ENCODE measurements at places on chromosomes 12 and 14.

DNA sequence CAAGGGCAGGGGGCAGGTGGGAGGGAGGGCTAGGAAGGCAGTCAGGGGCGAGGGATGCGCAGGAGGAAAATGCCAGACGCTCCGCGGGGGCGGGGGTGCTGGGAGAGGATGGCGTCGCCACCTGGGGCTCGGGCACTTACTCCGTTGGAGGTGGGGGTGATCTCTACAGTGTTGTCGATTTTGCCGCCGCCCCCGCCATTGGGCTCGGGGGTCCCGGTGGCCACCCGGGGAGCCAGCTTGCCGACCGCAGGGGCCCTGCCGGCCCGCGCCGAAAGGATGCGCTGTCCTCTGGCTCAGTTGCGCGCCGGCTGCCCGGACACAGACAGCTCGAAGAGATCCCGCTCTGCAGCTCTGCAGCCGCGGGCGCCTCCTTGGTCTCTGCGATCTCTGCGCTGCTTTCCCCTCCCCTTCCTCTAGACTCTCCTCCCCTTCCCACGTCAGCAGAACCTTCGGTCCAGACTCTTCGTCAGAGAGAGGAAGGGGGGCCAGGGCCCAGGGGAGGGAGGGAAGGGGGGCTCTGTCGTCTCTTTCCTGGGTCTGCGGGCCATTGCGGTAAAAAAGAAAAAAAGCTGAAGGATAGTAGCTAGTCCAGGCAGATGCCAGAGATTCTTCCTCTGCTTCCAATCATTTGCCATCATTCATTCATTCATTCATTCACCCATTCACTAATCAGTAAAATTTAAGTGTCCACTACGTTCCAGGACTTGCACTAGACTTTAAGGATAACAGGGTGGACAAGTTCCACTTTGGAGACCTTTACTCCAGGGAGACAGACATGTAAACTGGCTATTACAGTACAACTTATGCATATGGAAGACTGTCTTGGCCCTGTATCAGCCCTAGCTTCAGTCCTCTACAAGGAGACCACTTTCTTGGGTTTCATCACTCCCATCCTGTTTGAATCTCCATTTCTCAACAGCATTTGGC, at the start of gene SLC22A17:
TSS of gene SLC22A17 (minus strand) at position 382 of the 927 bp plus-strand sequence.
- no peak for DNase-seq

DNA sequence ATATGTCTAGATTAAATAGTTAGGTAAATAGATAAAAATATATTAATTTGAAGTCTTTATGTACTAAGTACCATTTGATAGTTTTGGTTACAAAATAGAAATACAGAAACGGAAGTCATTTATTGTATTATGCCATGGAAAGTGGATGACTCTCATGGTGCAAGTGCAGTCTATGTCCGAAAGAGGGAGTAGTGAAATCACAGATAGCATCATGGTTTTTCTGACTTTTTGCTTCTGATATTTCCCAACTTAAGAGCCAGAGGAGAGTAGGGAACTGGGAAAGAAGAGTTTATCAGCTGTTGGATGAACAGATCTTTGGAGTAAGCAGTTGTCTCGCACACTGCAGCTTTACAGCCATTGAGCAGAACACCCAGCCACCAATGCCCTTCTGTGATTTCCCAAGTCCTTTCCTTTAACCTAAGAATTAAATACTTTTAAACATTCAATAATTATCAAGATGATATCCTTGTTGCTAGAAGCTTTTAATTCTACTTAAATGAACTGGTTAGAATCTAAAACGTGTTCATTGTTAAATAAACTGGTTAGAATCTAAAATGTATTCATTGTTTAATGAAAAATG, 18.4 kb upstream of the SRGAP1 start:
- DNase-seq: peak; percentile 49

DNA sequence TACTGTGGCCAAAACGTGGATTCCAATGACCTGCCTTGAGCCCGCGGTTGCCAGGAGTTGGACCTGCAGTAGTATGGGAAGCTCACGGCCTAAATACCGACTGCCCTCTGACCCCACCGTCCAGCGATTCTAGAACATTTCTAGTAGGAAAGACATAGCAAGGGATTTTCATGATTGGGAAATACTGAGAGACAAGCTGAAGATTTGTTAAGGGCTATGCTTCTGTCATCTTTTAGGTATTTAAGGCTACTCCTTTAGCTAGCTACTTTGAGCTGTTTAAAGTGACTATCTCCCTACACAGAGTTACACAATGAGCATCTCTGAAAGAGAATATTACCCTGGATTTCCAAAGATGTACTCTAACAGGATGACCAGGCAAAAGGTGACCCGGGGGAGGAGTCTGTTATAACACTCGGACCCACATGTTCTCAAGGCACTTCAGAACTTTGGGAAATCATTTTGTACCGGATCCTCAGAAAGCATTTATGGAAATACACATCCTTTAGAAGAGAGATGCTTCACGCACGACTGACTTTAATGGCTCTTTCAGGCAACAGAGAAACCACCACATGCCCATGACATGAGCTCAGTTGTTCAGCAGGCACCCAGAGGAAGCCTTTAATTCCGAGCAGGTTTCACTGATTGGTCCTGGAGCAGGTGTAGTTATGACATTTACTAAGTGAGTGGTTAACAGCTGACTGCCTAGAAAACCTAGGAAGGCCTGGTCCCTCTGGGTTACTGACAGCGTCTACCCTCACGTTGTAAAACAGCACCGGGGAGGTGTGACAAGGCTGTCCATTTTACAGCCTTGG, 4.2 kb downstream of the BAG5 start:
- DNase-seq: no peak

DNA sequence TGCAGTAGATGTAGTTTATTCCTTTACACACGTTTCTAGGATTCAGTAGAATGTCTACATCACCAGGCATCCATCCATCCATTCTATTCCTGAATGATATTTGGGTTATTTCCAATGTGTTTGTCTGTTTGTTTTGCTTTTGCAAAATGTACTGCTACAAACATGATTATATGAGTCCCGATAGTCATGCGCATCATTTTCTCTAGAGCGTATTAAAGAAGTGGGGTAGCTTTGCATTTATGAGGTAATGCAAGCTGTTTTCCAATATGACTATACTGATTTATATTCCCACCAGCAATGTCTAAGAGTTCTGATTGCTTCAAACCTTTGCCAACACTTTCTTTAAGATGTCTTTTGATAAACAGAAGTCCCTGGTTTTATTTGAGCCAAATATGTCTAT, 253.2 kb downstream of the NOVA1 start:
- no peak for DNase-seq

DNA sequence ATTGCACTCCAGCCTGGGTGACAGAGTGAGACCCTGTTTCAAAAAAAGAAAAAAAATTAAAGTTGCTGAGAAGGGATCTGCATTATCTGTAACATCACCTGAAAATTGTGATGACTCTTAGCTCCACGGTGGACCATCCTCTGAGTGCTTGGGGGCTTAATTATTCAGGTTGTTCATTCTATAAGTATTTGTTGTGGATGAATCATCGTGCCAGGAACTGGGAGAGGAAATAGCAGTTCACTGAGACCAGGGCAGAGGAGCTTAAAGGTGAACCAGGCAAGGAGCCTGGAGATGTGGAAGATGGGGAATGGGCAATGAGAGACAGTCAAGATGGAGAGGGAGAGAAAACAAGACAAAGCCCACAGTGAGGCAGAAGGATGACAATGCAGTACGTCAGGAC, 25.5 kb upstream of the GSC start:
- no peak for DNase-seq

DNA sequence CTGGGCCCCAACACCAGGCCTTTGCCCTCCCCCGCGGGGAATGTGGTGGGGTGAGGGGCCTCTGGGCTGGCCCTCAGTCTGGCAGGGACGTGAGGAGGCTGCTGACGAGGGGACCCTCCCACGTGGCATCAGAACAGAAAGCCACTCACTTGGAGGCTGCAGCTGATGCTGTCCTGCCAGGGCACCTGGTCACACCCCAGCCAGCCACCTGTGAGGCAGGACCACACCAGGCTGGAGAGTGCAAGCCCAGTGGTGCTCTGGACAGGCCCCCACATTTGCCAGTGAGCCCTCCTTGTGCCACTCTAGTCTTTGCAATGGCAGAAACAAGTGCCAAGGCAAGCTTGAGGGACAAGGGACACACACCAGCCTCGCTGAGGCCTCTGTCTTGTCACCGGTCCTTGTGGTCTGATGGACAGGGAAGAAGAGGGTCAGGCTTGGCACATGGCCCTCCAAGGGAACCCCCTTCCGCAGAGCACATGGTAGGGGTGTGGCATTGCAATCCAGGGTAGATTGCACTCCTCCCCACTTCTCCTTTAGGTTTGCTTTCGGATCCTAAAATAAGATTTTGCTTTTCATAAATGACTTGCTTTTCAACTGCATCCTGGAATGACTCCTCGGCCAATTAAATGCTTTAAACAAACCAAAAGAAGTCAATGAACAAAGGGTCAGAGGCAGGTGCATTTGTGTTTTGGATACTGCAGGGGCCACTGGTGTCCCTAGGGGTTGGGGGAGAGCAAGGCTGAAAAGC, 53.7 kb downstream of the CCDC88C start:
- DNase-seq: no peak

DNA sequence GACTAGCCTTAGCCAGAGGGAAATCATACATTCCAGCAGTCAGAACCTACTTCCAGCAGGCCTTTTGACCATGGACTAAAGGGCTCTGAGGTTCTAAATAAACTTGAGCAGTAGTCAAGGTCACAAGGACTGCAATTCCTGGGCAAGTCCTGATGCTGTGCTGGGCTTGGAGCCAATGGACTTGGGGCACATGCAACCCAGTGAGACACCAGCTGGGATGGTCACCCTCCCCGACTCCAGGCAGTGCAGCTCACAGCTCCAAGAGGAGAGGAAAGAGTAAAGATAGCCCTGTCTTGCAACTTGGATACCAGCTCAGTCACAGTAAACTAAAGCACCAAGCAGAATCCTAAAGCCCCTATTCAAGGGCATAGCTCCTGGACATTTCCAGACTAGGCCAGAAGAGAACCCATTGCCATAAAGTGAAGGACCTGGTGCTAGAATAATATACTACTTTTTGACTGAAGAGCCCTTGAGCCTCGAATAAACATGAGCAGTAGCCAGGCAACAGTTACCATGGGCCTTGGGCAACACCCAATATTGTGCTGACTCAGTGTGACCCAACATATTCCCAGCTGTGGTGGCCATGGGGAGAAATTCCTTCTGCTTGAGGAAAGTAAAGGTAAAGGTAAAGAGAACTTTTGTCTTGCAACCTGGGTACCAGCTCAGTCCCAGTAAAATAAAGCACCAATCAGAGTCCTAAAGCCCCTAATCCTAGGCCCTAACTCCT, 226.2 kb upstream of the CLEC14A start:
- peak; percentile 76 for DNase-seq

GRCh38 chr14:55139696-55140509, 10.9 kb downstream of the LGALS3 start:
- no peak for DNase-seq

DNA sequence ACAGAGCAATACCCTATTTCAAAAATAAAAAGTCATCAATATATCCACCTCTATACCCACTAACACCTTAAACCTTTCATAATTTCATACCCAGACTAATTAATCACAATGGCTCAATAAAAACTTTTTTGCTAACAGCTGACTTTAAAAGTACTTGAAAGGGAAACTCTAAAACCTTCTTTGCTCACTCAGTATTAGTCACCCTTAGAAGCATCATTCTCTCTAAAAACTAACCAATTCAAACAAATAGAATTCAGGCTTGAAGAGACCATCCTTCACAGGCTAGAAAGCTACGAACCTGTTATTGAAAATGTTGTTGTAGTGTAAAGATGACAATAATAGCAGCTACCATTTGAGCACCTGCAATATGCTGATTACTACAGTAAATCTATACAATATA, 37.2 kb downstream of the HECTD1 start:
- no peak for DNase-seq

DNA sequence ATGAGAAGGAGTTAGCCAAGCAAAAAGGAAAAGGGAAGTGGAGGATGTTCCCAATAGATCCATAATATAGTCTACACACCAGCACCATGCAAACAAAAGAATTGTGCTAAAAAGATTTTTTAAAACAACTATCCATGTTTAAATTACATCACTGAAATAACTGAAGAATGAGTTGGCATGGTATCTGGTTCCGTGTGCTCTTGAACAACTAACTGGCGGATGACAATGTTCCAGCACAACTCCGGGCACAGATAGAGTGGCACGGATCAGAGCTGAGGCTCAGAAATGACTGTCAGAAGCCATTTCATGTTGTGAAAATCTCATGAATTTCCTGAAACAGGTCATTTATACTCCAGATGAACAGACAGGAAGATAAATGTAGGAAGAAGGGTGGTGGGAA, 153.1 kb downstream of the HMGA2 start:
- DNase-seq: no peak

DNA sequence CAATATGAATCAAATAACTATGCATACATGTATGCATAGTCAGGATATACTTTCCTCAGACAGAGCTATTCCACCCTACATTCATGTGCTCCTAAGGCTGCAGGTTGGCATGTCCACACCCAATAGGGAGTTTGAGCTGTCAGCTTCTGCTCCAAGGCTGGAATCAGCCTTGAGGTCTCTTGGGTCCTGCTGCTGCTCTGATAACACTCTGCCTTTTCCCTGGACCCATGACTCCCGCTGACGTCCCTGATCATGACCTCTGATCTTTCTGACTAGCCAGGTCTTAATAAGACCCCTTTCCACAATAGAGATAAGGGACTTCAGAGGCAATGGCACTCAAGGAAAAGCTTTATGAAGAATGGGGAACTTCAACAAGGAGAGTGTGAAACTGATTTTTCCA, 5.7 kb downstream of the PITPNM2 start:
- DNase-seq: no peak

- DNase-seq: no peak
Measured at GRCh38 chr12:104686196-104686595, 229.4 kb downstream of the CHST11 start.

DNA sequence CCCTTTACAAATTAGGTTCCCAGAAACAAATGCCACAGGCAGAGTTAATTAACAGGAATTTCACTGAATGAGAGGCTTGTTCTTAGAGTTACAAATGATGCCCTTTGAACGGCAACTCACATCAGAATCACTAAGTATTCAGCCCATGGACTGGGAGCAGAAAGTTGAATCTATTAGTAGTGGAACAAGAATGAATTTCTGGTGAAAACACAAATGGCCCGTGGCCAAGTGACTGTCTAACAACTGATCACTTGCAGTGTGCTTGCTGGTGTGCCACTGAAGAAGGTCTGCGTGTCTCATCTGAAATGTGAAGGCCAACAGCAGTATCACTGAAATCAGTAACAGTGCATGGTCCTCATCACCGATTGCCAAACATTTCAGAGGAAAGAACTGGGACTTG, 893.4 kb upstream of the TMEM132C start:
- DNase-seq: no peak

- peak; percentile 62 for DNase-seq
Measured at GRCh38 chr12:15757553-15758255, 31.5 kb downstream of the EPS8 start.

DNA sequence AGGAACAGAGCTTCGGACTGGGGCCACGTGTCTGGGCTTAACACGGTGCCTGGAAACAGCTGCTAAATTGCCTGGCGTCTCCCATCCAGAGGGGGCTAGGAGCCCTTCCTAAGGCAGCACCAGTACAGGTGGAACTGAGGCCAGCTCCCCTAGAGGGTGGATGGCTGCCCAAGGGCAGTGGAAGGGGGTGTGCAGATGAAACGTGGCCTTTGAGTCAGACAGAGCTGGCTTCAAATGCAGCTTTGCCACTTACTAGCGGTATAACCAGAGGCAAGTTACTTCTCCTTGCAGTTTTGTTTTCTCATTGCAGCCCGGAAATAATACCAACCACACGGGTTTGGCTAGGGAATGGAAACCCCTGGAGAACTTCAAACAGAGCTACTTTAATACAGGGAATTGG, 59.3 kb upstream of the SLC24A4 start:
- peak; percentile 41 for DNase-seq

- DNase-seq: no peak
Measured at GRCh38 chr14:59123531-59123930, 64.9 kb upstream of the DAAM1 start.

Measured in PC-9 (cell line).